ENCODE measurements at places on chromosomes 12 and 14.

DNA sequence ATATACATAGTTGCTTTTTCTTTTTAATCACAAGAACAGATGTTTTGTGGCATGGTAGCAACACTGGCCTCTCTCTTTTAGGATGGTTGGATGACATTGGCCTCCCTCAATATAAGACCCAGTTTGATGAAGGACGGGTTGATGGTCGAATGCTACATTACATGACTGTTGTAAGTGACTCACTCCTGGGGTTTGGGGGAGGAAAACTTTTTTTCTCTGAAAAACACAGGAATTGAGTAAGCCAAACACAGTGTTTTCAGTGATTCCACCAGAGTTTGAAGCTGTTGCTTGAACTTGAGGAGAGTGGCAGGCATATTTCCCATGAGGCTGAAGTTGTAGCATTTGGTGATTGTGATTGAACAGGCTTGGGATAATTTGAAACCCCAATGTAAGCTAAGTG is 13.7 kb upstream of the REP15 start:
- no peak for DNase-seq

DNA sequence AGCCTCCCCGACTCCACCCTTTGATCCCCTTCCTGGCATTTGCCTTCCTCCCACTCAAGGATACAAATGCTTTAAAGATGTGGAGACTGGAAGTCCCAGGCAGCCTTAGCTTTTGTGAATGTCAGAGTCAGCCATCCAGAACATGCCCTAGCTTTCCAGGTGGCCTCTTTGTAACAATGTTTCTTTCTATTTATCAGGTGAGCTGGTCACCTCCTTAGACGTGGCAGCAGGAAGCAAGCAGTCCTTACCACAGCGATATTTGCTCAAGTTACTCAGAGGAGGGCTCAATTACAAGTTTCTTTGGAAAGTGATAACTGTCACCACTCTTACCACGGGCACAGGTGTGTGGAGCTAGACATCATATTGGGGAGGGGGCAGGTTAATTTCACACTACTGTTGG is 4.9 kb downstream of the GALNT6 start:
- no peak for DNase-seq

DNA sequence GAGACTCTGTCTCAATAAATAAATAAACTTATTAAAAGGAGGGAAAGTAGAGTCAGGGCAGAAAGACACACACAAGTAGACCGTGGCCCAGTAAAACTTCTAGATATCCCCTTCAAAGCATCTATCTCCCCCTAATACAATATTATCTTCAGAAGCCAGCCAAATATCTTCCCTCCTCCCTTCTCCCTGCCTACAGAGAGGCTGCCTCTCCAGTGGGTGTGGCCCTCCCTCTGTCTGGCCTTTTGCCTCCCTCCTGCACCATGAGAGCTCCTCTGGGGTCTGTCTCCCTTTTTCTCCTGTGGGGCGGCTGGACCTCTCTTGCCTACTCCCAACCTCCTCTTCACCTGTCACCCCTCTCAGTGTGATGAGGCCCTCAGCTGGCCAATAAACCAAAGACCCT is 139.2 kb downstream of the EGLN3 start:
- no peak for DNase-seq

DNA sequence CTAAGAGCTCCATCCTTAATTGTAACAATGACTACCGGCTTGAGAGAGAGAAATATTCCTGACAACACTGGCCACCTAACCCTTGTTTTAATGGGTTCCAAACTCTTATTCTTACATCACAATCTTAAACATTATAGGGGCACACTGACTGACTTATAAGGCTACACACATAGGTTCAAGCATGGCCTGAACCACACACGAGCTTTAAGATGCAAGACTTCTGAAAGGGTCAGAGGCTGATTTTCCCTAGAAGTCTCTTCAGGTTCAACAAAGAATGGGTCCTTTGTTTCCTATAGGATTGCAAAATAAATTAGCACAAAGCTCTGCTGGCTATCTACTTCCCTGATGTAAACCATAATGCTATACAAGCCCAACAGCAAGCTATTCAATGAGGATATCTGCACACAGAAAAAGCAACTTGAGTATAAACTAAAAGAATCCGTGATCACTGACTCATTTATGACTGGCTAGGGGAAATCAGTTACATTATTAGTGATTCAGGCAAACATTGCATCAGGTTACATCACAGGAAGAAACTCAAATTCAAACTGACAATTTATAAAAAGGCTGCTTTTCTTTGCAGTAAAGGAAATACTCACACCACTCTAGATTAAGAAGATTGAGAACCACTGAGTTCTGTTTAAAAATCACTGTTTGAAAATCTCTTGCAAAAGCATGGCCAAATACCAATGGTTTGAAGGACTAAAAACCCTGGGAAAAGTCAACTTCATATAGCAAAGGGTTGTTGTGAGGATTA is 8.5 kb downstream of the BTG1 start:
- DNase-seq, result peak; percentile 95

DNA sequence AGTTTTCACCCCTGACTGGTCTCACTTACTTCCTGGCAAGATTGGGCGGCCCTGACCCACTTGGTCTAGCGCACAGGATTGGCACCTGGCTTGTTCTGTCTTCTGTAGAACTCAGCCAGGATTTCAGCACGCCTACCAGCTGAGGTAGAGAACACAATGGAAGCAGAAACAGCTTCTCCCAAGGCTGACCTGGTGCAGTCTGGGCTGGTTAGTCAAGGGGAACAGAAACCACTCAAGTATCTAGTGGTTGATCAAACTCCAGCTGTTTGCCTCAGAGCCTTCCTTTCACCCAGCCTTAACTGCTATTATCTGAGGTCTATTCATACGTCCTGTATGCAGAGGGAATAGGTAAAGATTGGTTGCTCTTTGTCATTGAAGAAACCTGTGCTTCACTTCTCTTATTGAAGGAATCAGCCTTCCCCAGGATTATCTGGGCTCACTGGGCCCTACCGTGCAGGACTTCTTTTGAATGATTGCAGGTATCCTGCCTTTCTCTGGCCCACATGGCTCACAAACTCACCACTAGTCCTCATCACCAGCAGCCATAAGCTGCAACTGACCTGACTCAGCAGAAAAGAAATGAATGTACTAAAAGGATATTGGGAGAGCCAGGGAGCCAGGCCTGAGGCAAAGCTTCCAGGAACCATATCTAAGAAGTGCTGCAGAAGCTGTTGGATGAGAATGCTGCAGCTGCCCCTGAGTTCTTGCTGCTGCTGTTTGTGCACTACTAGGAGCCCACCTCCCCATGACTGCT is 2.5 kb upstream of the PLEKHD1 start:
- no peak for DNase-seq

DNA sequence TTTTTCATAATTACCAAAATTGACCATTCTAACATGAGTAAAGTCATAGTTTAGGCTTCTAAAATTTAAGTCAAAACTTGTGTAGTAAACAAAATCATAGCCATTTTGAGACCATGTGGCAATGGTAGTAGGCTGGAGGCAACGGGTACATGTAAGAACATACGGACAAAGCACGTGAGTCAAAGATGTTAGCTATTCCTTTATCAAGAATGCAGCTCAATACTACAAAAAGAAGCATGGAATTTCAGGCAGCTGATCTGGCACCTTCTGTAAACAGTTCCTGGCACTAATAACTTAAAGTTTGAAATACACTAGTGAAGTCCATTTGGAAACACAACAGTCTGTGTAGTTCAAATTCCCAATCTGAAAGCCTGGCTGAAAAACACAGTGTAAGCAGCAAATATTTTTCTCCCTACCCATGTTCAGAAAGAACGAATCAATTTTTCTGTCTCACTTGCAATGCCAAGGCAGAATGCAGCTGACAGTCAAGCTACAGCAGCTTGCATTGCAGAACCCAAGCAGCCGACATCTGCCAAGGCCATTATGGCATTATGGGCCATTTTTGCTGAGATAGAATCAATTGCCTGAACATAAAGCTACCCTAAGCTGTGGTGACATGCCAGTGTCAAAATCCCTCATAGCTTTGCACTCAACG is 29.3 kb downstream of the MYF5 start:
- peak; percentile 13 for DNase-seq

DNA sequence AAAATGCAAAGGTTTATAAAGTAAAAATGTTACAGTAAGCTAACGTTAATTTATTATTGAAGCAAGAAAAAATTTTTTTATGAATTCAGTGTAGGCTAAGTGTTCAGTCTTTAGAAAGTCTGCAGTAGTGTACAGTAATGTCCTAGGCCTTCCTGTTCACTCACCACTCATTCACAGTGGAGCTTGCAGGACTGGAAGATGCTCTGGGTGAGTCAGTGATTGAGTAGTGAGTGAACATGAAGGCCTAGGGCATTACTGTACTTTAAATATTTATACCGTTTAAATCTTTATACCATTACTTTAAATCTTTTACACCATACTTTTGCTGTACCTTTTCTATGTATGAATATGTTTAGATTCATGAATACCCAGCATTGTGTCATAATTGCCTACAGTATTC is 120.3 kb upstream of the SLC38A4 start:
- no peak for DNase-seq

DNA sequence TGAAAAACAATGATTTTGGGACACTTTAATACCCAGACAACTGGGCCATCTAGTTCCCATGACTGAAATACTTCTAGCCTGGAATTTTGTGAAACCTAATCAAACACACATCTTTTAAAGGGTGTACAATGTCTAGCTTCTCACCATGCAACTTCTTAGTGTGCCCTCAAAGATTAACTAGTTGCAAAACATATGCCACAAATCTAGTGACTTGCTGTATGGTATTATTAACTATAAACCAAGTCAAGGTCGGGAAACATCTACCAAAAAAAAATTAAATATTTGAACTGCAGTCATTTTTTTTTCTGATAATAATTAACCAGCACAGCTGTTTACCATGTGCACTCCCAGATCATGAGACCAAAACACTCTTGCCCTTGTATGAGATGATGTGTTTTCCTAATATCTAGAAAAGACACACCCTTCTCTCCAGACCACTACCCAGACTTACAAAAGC is 171.8 kb upstream of the FOXN3 start:
- DNase-seq, result no peak

DNA sequence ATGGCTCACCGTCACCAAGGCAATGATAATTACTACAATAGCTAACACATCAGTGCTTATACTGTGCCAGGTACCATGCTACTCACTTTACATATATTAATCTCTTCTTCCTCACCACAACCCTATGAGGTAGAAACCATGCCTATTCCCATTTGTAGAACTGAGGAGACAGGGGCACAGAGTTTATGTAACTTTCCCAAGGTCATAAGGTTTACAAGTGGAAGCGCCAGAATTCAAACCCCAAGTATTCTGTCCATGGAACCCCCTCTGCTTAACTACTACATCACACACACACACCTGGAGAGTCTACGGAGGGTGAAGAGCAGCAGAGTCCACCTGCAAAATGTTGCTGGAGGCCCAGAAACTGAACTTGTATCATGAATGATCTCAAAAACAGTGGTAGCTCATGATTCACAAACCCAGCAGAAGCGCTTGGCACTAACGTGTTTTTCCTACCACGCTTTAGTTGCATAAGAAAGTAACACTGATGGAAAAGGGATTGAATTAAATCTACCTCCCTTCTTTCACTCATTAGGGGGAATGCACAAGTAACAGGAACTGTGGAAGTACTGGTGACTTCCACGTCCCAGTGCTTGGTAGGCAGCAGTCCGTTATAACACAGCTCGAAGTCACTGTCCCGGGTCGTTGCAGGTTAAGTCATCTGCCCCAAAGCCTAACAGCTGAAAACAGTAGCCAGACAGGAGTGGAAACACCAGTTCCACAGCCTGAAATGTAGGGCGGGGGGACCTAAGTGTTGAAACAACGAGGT is 2.0 kb downstream of the ITPR2 start:
- DNase-seq, result no peak

- peak; percentile 90 for DNase-seq
Observed at GRCh38 chr12:90366286-90366685, 588.7 kb downstream of the CCER1 start.

DNA sequence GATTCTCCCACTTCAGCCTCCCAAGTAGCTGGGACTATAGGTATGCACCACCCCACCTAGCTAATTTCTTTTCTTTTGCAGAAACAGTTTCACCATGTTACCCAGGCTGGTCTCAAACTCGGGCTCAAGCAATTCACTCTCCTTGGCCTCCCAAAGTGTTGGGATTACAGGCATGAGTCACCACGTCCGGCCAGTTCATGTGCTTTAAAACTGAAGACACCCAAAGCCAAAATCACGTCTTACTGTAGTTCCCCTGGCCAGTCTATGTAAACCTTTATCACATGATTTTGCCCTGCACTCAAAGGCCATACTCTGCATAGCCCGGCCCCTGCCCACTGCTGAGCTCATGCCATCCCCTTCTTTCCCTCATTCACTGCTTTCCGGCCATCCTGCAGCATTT is 4.5 kb downstream of the ALKBH2 start:
- peak; percentile 67 for DNase-seq

- DNase-seq, result peak; percentile 20
Observed at GRCh38 chr12:106386813-106387535, 29.4 kb downstream of the POLR3B start.

GRCh38 chr14:49249022-49249421 is 337.2 kb downstream of the RPS29 start:
- no peak for DNase-seq

DNA sequence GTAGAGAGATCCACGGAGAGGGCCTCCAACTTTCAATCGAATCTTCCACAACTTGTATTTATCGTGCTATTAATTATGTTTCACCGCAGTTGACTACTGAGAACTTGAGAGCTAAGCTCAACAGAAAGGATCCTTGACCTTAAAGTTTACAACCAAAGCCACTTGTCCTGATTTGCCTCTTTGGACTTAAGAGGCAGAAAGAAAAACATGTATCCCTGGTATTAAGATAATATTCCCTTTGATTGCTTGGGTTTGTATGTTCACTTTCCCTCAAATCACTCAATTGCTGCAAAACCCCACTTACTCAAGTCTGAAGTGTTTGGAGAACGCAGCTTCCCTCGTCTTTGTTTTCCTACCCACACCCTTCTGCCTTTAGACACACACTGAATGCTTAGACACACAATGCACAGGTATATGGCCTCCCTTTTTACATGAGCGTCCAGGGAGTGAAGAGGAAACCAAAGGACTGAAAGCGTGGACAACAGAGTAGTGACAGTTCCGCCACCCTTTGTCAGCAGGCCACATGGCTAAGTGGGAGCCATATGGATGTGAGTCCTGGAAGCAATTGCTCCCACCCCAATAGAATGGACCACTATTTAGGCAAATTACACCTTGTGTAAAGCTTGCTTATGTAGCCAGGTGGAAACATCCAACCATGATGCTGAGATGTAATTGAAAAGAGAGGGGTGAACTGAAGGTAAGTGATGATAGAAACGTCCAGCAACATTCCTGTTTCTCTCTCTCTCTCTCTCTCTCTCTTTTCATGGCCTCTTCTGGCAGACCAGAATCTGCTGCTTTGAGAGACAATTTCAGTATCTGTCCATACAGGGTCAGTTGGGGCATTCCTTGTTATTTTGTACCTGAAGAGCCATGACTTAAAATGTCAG is 1.4 kb upstream of the PKP2 start:
- DNase-seq, result no peak
